Stimulated activated CD8-positive, alpha-beta memory T cell treated with anti-CD3 and anti-CD28 coated beads, Interleukin-2, amount 100 ng/mL, for 1 hour (primary cell): ENCODE measurements at places on chromosomes 1 and 21.

GRCh38 chr1:150548632-150549495, at the start of gene ADAMTSL4:
ADAMTSL4 (plus strand) TSS chr1:150549408; CDS start chr1:150552289, 2,881 bp downstream.
- DNase-seq = no peak

DNA sequence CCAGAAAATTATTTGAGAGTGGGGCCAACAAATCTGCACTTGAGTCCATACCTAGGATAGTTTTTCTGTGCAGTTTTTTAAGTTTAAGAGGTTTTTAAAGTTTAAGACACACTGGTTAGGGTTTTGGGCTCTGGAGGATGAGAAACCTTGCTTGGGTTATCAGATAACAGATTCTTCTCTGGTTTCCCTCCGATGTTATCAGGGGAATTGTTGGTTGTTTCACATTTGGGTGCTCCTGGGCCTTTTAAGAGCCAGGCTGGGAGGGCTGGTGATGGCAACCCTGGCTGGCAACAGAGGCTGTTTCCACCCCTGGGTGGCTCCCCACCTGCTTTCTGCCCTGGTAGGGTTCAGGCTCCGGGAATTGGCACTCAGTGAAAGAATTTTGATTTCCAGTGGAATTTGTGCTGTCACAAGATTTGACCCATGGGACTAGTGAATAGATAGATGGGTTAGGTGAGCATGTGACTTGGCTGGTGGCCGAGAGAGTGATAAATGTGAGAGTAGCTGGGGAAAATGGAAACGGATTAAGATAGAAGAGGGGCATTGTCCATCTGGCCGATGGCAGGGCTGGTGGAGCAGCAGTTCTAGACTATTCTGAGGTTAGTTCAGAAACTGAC, 14.8 kb downstream of the VANGL1 start:
- DNase-seq = no peak

- DNase-seq = no peak
Measured at GRCh38 chr1:22077728-22078127, 25.2 kb downstream of the CDC42 start.

DNA sequence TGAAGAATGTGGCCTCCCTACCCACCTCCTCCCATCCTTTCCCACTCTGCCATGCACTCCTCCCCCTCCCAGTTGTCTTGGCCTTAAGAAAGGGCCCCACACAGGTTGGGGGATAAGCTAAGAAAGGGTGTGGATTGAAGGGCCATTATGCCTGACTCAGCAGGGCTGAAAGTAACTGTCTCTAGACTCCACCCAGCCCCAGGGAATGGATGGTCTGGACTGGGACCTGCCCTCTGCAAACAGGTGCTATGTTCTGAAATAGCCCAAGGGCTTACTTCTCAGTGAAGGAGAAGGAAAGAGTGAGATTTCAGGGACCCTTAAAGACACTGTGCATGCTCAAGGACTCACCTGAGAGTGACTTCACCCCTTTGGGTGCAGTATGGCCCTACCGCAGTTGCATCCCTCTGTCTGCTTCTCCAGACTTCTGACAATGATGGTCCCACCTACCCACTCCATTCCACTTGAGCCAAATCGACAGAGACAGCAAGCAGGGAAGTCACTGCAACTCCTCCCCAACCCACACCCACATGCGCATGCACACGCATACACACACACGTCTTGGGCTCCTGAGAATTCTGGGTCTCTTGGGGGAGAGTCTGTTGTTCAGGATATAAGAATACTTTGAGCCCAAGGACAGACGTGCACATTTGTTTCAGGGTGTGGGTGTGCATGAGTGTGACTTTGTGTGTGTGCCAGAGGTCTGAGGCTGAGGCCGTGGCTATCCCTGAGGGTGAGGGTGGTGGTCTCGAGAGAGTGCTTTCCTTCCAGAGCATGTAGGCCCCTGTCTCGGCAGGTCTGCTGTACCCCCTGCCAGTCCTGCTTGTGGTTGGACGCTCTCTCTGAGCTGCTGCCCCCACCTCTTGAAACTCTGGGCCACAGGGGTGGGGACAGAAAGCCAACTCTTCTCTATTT, 231.9 kb downstream of the PTPRU start:
- DNase-seq = no peak

DNA sequence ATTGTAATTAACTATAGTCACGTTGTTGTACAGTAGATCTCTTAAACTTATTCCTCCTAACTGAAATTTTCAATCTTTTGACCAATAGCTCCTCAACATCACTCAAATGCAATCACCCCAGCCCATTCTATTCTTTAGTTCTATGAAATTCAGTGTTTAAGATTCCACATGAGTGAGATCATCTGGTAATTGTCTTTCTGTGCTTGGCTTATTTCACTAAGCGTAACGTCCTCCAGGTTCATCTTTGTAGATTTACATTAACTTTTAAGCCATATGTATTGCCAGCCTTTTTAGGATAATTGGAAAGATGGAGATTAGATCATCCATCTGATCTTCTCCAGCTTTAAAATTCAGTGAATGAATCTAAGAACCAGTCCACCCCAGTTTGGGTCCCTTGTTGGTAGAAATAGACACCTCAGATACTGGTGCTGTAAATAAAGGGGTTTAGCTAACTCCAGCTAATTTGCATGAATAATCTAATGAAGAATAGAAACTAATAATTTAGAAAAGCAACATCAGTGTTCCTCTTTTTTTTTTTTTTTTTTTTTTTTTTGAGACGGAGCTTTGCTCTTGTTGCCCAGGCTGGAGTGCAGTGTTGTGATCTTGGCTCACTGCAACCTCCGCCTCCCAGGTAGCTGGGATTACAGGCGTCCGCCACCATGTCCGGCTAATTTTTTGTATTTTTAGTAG, 7.0 kb downstream of the S100A10 start:
- no peak for DNase-seq

DNA sequence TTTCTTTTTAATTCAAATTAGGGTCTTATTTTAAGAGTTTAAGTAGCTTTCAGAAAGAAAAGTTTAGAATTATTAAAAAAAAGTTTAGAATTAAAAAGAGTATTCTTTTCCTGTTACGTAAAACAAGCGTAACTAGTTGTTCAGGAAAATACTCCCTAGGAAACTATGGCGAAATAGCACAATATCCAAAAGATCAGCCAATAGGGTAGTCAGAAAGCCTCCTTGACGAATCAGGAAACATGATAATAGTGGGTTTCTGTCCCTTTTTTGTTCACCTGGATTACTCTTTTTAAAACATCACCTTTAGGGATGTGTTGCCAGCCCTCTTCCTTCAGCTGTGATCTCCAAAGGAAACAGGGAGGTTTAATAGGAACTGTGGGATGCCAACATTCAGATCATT, 25.2 kb downstream of the S1PR1 start:
- DNase-seq = no peak
